ENCODE measurements at places on chromosomes 4 and X.

GRCh38 chrX:120271218-120271617 lies 20.6 kb downstream of the ZBTB33 start:
- DNase-seq, result no peak

DNA sequence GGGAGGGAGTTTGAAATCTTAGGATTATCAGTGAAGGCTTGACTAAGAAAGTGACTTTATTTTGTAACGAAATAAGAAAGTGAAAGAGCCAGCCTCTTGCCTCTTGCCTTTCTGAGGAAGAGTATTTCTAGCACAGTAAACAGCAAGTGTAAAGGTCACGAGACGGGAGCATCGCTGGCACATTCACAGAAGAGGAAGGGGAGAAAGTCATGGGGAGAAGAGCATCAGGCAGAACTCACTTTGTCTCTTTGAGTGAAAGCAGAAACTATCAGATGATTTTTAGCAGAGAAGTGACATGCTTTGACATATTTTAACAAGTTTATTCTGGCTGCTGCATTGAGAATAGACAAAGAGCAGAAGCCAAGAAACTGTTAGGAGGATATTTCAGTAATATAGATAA lies 313.8 kb downstream of the CAMK2D start:
- peak; percentile 41 for DNase-seq

- DNase-seq, result no peak
These were observed 30.8 kb downstream of the CEP135 start for GRCh38 chr4:55979562-55979961.

- DNase-seq, result peak; percentile 45
These were observed 146.6 kb upstream of the TBL1X start for GRCh38 chrX:9318213-9318612.

DNA sequence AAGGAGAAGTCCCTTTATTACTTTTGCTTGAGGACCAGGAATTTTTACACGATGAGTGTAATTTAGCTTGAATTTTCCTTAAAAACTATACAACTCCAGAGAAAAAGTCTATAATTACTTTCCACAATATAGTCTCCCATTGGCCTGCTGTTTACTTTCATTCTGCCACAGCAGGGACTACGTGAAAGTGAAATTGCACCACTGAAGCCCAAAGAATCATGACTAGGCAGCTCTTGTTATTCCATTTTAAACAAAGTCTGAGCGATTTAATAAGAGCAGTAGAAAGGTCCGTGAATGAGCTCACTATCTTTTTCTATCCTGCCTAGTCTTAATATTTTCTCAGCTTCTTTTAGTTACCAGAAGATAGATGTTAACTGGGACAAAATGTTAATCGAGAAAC lies 68.6 kb downstream of the ADGRG4 start:
- DNase-seq, result no peak

DNA sequence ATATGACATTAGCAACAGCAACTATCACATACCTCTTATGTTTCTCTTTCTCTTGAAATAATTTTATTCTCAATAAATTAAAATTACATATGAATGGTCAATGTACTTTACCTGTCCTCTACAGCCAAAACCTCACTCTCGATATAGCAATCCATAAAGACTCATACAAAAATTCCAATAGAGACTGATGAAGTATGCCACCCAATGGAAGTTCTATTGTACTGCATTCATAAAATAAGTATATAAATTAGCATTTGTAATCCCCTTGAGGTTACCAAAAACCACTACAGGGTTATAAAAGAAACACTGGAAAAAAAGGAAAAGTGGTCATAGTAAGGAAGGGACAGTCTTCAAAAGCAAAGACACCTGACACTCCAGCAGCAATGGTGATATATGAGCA lies 32.8 kb downstream of the CLDN2 start:
- no peak for DNase-seq

Data from activated CD8-positive, alpha-beta T cell treated with anti-CD3 and anti-CD28 coated beads for 36 hours (primary cell).